Kidney tubule cell (primary cell): ENCODE measurements at places on chromosomes 4 and X.
A peak's percentile ranks its signal among the peaks of the same experiment; 100 is the strongest.

DNA sequence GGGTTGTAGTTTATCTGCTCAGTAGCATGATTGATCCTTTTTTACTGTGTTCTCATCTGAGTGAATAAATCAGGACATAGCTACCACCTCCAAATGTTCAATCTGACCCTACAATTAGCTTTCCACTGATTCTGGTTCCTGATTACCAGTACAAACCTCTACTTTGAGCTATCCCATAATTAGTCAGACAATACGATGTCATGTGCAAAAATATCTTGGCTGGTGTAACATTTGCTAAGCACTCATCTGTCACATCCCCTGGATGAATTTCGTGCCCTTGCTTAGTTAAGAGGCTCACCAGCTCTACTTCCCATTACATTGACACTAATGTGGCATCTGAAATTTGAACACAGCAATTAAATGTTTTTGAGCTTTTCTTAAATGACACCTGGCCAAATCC is 1101.0 kb upstream of the PCDH7 start:
- no peak for DNase-seq

- DNase-seq, result no peak
These were observed 499.0 kb downstream of the PDGFC start for GRCh38 chr4:156472624-156473023.

- DNase-seq, result no peak
These were observed at the start of gene BMP3 for GRCh38 chr4:81030061-81030980. Gene BMP3 (plus strand): TSS chr4:81030708. CDS start chr4:81031285, 577 bp downstream.

DNA sequence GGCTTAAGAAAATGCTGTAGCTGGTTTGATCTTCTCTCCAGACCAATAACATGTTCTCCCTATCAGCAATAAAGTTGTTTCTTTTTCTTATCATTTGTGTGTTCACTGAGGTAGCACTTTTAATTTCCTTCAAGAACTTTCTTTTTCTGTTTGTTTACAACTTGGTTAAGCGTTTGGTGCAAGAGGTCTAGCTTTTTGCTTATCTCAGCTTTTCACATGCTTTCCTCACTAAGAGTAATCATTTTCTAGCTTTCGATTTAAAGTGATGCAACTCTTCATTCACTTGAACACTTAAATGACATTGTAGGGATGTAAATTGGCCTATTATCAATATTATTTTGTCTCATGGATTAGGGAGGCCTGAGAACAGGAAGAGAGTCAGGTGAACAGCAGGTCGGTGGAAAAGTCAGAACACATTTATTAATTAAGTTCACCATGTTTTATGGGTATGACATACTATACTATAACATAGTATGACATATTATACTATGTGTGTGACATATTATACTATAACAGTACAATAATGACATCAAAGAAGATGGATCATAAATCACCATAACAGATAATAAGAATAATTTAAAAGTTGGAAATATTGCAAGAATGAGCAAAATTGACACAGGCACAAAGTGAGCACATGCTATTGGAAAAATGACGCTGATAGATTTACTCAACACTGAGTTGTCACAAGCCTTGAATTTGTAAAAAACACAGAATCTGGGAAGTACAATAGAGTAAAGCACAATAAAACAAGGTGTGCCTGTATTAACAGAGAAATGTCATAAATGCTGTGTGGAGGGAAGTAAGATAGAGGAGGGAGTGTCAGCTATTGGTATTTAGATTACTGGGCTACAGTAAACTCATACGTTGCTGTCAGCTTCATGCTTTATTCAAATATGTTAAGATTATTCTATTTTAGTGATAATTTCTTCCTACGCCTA is 218.6 kb upstream of the SLC7A11 start:
- DNase-seq, result no peak

DNA sequence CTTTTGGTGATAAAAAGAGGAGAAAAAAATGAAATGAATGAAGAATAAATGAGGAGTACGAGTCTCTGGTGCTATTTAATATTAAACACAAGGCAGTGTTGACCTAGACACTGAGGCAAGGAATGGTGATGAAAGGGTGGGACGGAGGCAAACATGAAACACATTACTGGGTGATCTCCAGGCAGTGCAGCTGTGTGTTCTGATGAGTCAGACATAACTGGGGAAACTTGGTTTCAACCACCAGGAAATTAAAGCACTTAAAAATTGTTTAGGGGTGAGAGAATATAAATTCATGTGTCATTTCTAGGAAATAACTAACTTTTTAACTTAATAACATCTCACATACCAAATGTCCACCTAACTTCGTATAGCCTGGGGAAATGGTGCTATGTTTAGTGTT is 19.7 kb upstream of the CXCL6 start:
- peak; percentile 99 for DNase-seq

DNA sequence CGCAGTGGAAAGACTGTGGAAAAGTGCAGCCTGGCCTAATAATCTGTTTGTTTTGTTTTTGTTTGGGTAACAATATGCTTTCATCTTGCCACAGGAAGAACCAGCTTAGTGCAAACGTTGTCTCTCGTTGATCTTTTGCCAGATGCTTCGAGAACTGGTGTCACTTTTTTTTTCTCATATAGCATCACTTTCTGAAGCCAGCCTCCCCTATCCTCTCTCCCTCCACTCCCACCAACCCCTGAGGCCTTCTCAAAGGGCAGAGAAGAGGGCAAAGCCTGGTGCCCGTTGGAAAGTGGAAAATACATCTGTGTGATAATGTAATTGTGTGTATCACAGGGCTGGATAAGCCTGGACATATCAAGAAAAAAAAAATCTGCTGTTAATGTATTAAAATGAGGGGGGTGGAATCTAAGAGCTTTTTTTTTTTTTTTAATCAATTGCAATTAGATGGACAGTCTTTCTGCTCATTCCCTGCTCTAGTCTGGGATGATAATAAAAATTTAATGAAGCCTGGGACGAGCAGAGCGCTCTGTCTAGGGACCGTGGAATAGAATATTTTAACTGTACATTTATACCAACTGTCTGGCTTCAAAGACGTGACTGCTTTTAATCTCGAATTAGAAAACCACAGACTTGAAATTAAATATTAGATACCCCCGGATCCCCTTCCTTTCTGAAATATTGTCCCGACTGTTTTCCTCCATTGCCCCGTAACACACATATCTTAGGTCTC is 8.1 kb downstream of the POU4F2 start:
- DNase-seq, result no peak

GRCh38 chr4:98181809-98182208 is 38.5 kb upstream of the STPG2 start:
- DNase-seq, result peak; percentile 17

DNA sequence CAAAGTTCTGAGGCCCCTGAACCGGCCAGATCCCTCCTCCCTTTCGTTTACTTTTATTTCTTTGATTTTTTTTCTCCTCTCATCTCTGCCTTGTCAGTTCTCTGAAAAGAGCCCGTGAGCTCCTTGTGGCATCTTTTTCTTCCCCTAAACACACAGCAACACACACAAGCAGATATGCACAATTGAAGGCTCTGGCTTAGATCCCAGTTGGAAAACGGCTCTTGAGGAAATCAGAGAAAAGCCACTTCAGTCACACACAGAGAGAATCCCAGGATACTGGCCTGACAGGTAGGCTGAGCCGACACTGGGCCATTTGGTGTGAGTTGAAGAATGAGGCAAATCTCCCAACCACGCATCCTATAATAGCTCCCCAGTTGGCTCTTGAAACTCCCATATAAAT is 12.9 kb downstream of the DIPK2B start:
- DNase-seq, result no peak

GRCh38 chr4:172007889-172008288 is 194.7 kb downstream of the GALNTL6 start:
- no peak for DNase-seq

DNA sequence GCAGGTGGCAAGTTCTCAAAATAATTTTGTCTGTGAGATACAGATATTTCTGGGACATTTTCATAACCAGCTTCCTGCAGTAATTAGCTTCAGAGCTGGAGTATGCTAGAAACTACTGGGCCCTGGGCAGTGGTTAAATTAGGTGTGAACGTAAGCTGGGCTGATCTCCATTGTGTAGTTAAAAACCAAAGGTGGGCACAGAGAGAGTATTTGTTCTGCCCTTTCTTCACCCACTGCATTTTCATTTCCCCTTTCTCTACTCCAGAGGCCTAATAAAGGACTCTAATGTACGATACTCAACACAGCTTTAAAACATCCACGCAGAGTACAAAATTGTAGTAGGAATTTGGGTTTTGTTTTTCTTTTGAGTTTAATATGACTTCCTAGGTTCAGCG is 252.7 kb downstream of the SPRY1 start:
- DNase-seq, result no peak

- DNase-seq, result no peak
These were observed 54.9 kb downstream of the CHRNA9 start for GRCh38 chr4:40389986-40390385.

DNA sequence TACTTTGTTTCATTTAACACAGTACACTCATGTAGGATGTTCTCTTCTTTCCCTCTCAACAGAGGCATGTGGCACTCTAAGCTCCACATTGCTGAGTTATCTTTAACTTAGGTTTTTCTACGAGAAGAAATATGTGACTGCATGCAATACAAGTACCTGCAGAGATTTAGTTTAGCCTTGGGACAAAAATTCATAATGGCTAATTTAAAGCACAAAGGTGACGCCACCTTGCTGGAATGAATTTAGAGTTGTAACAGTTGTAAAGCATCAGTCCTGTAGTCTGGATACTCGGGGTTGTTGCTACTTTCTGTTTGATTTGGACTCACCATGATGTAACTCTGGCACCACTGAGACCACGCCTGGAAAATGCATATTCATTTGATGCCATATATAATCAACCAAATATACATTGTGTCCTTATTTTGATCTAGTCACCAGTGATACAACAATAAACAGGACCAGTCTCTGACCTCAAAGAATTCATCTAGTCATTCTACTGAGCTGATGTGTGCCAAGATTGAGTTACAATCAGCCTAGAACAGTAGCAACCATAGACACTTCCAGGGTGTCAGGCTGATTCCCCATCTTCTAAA is 451.0 kb upstream of the ZFP42 start:
- peak; percentile 22 for DNase-seq

- DNase-seq, result no peak
These were observed 681.5 kb downstream of the ARAP2 start for GRCh38 chr4:35562861-35563260.

DNA sequence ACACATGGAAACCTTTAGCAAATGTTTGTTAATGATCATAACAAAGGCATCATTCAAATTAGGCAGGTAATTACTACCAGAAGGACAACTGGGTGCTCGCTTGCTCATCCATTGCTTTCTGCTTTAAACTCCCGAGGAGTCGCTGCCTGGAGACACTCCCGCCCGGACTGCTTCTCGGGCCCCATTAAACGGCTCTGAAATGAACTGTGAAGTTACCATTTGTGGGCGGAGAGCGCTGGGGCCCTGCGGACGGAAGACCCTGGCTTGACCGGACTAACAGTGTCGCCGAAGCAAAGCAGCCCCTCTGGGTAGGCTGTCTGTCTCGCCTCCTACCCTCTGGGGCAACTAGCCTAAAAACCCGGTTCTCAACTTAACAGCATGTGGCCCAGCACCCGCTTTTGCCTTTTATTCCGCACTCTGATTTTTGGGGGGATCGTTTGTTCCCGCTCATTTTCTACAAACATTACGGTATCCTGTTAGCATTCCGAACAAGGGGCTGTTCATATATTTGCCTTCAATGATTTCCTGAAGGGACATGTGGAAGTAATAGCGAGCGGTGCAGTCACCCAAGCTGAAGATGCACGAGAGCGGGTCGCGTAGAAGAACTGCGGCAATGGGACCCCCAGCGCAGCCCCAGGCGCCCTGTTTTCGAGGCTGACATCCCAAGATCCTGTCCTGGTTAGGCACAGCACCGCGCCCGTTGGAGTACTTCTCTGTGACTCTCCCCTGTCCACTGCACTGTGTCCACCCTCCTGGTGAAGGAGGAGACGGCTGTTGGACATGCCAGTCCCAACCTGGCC is 1.6 kb upstream of the PDGFRA start:
- DNase-seq, result peak; percentile 56

GRCh38 chr4:145818011-145818410 is 120.6 kb downstream of the ZNF827 start:
- no peak for DNase-seq

DNA sequence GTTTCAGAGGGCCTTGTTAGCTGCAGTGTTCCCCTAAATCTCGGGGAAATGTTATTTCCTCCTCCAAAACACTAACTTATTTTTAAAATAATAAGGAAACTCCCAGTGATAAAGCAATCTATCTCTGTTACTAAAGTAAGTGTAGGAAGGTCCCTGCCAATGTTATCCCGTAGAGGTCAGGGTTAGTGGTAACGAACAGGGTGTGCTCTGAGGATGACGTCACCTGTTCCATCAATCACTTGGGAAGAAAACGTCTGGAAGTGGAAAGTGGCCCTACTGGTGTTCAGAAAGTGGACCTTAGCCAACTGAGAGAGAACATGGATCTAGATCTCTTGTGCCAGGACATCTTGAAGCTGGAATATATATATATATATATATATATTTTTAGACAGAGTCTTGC is 249.5 kb downstream of the BCOR start:
- DNase-seq, result no peak

DNA sequence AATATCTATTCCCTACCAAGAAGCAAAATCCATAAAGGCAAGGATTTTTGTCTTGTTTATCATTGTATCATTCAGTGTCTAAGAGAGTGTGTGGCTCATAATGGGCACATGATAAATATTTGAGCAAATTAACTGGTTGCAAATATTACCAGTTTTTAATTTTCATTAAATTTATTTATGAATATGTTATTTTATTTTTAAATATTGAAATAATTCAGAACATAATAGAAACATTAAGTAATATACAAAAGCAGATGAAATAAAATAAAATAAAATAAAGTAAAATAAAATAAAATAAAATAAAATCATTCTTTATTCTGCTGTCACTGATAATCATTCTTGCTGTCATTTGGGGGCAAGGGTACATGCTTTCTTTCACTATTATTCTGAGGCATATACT is 120.9 kb downstream of the NPFFR2 start:
- DNase-seq, result no peak

- no peak for DNase-seq
These were observed 268.8 kb upstream of the GATB start for GRCh38 chr4:152029631-152030030.

- peak; percentile 75 for DNase-seq
These were observed 16.7 kb upstream of the AFAP1 start for GRCh38 chr4:7956270-7956808.

DNA sequence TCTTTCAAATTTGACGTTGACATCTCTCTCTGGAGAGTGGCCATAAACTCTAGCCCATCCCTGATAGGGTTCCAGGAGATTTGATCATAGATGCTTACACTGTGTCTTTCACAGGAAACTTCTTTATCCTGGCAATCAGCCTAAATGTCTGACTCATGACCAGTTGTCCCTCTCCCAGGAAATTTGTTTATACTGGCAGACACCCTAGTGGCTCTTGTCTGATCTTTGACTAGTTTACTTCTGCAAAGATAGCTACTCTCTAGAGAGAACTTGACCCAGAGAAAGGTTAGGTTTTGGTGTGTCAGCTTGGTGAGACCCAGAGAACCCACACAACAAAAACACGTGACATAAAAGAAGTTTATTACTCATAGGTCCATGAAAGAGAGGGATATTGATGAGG is 509.8 kb downstream of the CENPC start:
- peak; percentile 74 for DNase-seq

DNA sequence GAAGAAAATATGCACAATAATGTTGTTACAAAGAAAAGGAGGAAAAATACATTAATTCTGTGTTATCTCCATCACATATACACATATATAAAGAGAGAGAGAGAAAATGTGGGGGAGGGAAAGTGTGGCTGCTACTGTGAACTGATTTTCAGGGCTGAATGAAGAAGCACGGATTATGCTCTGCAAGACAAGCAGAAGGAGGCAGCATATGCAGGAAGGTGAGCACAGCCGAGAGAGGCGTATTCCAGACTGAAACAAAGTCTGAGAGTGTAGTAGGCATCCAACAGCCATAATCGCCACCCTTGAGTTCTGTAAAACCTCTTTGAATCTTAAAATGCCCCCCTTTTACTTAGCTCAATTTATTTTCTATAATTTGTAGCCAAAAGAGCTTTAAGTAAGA is 1081.8 kb upstream of the GRID2 start:
- DNase-seq, result no peak
